Left cardiac atrium (tissue), 4 donors: ENCODE measurements at places on chromosomes 6 and 20. TPM values are rescaled to one million over a fixed set of nuclear protein-coding genes. Genes with fewer than 3 reads are reported as not detected.

DNA sequence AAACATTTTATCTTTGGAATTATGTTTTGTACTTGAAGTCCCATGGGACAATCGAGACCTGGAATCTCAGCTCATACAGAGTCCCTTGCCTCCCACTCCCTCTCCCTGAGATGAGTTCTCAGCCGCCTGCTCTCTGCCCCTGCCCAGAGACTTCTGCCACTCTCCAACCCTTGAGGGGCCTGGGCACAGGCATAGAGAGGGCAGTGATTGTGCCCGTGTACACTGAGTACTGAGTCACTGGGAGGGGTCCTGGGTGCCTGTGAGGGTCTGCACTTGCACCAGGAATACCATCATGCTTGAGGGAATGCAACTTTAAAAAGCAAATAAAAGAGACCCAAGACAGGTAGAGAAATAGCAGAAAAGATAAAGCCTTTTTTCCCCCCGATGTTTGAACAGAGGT lies 453.8 kb upstream of the HS3ST5 start:
- no peak for DNase-seq

Gene RFX6
- not detected for total RNA-seq

- DNase-seq = no peak
Observed at GRCh38 chr6:161151660-161152526, 122.0 kb downstream of the AGPAT4 start.

DNA sequence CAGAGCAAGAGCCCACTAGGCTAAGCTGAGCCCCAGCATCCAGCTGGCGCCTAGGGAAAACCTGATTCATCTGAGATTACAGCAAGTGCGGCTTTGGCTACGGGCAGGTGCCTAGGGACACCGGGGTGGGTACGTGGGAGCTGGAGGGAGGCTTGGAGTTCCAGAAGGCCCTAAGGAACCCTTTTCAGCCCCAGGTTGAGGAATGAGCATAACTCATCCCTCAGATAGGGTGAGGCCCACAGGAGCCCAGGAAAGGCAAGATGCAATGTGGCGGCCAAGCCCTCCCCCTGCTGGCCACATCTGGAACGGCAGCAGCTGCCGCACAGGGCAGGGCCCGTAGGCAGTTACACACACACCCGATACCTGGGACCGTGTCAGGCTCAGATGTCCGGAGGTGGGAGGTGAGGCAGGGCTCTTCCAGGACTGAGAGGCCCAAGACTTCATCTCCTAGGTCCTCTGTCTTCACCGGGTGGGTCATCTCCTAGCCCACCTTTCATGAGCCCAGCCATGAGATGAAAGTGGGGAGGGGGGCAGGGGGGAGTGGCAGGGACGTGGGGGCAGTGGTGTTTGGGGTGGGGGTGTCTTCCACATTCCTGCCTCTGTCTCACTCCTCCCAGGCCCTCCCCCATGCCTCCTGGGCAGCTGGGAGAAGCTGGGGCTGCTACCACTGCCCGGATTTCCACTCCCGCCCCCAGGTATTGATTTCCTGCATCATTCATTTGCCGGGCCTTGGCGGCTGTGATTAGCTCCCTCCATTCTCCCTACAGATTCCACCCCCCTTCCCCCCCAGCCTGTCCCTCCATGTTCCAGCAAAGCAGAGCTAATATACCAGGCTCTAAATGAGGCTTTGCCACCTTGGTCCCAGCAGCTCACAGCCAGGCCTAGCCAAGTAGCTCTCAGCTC lies 5.5 kb downstream of the MDGA1 start:
- peak; percentile 72 for DNase-seq

GRCh38 chr6:80872951-80873308 lies 766.5 kb downstream of the BCKDHB start:
- DNase-seq = no peak

- DNase-seq = peak; percentile 32
Observed at GRCh38 chr6:132298344-132298949, 102.8 kb downstream of the MOXD1 start.

Gene MLN
- total RNA-seq = not detected

GRCh38 chr6:11328613-11329247 lies 96.3 kb upstream of the NEDD9 start:
- no peak for DNase-seq

DNA sequence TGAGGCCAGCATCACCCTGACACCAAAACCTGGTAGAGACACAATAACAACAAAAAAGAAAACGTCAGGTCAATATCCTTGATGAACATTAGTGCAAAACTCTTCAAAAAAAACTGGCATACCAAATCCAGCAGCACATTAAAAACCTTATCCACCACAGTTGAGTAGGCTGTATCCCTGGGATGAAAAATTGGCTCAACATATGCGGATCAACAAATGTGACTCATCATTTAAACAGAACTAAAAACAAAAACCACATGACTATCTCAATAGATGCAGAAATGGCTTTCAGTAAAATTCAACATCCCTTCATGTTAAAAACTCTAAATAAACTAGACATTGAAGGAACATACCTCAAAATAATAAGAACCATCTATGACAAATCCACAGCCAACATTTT lies 59.6 kb upstream of the PHIP start:
- DNase-seq = no peak

GRCh38 chr20:18729231-18729825 lies 84.3 kb upstream of the SCP2D1 start:
- no peak for DNase-seq

- DNase-seq = no peak
Observed at GRCh38 chr6:127247114-127248096, 19.3 kb upstream of the RNF146 start.

GRCh38 chr20:48698507-48699267 lies 129.1 kb downstream of the PREX1 start:
- no peak for DNase-seq

DNA sequence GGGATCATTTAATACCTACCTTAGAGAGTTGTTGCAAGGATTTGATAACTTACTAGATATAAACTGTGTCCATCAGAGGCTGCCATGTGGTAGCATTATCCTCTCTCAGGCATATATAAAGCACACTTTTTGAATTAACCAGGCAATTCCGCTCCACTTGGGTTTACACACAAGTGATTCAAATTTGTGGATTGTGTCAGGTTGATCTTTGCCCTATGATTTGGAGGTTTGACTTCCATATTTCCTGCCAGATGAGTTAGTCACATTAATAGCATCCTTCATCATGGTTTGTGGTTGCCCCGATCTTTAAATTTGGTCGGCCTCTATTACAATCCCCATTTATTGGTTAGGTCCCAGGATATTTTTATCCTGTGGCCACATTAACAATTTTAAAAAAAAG lies 44.8 kb upstream of the CTAGE9 start:
- no peak for DNase-seq

DNA sequence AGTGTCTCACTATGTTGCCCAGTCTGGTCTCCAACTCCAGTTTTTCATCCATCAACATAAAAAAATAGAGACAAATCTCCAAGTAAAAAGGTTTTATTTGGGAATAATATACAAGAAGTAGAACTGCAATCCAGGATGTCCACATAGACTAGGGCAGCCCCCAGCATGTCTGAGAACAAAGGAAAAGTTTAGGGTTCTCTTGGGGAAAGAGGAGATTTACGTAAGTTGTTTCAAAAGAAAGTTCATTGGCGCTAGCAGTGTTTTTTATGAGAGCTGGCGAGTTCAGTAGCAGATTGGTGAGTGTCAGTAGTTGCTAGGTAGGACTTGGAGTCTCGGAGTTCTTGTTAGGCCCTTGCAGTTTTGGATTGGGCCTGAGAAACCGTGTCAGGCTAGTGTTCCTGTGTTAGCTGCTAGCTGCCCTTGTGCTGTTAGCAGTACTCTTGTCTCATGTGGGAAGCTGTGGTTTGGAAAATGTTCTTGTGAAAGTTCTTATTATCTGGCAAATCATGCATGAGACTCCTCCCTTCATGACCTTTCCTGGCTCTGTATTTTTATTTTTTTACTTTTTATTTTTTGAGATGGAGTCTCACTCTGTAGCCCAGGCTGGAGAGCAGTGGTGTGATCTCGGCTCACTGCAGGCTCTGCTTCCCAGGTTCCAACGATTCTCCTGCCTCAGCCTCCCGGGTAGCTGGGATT lies 24.7 kb downstream of the TTLL9 start:
- peak; percentile 51 for DNase-seq

Gene TGM3
- not detected for total RNA-seq

DNA sequence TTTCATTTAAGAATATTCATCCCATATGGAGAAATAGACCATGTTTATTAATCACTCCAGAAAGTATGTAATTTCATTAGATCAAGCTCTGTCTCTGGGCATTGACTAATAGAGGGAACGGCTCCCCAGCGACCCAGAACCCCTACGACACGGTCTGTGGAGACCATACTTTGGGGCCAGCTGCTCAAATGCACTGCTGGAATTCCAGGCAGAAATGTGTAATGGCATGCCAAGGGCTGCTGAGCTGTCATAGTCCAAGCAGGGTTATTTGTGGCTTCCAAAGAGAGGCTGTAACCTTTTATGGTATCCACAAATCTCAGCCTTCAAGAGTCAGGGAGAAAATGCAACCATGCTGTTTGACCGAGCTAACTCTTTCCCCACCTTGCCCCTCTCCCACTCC lies 755.8 kb downstream of the DHX35 start:
- DNase-seq = no peak

GRCh38 chr20:3932681-3933080 lies 43.5 kb downstream of the PANK2 start:
- no peak for DNase-seq

DNA sequence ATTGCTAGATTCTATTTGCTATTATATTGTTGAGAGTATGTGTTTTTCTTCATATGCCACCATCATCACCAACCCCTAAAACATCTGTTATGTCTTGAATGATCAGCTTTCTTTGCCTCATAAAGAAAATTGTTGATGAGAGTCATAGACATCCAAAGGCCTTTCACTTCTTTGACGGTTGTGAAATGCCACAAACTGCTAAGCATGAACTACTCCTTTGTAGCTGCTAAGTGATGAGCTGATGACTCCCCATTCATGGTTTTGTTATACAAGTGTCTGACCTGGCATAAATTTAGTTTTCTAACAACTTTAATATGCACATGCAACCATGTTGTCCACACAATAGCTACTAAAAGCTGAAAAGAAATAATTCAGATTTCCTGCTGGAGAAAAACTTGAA lies 684 bp upstream of the MED23 start:
- DNase-seq = no peak

Gene ATG5
- total RNA-seq = 17.0 TPM

- DNase-seq = no peak
Observed at GRCh38 chr6:134967711-134968110, 17.8 kb upstream of the ALDH8A1 start.

Gene RCAN2
- 112 TPM for total RNA-seq

GRCh38 chr20:62458275-62459251 lies 17.2 kb downstream of the GATA5 start:
- DNase-seq = no peak

Gene LRRN4
- 3.6 TPM for total RNA-seq

- DNase-seq = peak; percentile 93
Observed at GRCh38 chr6:35727231-35727934, 9.4 kb upstream of the ARMC12 start.

GRCh38 chr6:82915666-82916065 lies 150.0 kb downstream of the UBE3D start:
- no peak for DNase-seq

GRCh38 chr20:53306192-53306805 lies 287.3 kb downstream of the ZNF217 start:
- no peak for DNase-seq

DNA sequence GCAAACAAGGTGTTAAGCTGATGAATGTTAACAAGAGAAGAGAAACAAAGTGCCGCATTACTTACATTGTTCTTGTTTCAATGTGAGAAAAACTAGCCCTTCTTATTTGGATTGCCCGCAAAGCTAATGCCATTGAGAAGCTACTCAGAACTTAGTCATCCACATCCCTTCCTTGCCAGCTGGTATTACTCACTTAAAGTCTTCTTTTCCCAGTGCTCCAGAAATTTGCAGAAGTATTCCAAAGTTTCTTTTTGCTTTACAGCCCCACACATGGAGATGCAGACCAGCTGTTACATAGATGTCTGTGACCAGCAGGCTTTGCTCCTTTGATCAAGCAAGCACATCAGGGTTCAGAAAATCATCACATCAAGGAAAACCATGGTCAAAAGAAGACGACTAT lies 529.0 kb downstream of the TBC1D32 start:
- no peak for DNase-seq

DNA sequence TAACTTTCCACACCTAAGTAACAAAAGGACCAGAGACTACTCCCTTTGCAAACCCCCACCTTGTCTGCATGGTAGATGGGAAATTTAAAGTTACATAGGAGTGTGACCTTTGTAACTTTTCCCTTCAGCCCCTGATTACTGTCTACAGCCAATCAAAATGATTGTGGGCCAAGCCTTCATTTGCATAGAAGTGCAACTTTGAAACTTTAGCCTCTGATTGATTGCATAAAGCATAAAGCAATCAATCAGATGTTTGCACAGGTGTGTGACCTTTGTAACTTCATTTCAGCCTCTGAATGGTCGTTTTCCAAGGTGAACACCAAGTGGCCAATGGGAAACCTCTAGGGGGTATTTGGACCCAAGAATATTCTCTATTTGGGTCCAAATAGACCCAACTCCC lies 46.1 kb downstream of the PRKN start:
- DNase-seq = no peak

DNA sequence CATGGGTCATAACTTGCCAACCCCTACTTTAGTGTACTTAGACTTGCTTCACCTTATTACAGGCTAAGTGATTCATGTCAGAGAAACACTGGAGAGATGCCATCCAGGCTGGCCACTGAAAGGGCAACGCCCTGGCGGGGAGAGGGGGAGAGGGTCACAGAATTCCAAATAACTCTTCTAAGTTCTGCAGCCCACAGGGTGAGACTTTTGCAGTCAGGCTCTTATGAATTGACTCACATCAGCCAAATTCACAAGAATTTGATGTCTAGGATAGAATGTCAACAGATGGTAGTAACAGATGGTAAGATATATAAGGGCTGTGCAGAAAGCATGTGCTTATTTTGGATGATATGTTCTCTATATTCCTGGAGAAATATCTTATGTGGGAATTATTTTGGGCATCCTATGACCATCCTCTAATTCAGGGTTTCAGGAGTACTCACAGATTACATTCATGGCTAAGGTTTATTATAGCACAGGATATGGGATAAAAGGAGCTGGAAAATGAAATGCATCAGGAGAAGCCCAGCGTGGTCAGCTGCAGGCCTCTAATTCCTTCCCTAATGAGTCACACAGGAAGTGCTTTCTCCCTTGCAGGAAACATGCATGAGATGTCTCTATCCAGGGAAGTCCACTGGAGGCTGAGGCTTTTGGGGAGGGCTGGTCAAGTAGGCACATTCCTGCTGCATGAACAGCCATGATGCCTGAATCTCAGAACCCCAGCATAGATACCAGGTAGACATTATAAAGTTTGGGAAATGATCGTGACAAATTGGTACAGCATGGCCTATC lies 58.7 kb upstream of the RIN2 start:
- no peak for DNase-seq
